Activated CD4-positive, alpha-beta T cell treated with anti-CD3 and anti-CD28 coated beads for 4 hours (primary cell): ENCODE measurements at places on chromosomes 5 and 9.

GRCh38 chr9:107363516-107364152, 80.6 kb downstream of the RAD23B start:
- DNase-seq = no peak

DNA sequence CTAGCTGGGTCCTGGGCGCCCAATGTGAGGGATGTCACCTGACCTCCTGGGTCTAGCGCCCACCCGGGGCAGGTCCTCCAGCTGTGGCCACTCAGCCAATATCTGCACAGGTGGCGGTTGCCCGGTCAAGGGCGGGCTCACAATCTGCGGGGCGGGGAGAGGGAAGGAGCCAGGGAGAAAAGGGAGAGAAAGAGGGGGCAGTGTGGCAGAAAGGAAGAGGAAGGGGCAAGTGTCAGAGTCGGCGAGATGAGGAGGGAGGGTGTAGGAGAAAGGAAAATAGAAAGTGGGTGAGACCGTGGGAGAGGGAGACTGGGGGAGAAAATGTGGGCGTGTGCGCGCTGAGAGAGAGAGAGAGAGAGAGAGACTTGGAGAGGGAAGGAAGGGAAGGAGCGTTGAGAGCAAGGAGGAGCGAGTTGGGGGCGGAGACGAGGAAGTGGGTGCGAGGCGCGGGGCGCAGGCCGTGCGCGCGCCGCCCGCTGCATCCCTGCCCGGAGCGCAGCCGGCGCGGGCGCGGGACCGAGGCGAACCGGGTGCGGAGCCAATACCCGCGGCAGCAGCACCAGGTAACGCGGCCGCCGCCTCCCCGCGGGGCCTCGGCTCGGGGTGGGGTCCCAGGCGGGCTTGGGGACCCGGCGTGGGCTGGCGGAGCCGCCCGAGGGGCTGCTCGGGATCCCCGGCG, at the start of gene HRH2:
Gene HRH2, plus strand, starts transcription at position 479 of the 679 bp plus-strand sequence. CDS start 25,163 bp downstream, outside the sequence.
- peak; percentile 56 for DNase-seq

GRCh38 chr9:15824310-15824709, 271.5 kb downstream of the CCDC171 start:
- DNase-seq = no peak

GRCh38 chr5:104347119-104347708, 784.6 kb upstream of the NUDT12 start:
- DNase-seq = no peak

DNA sequence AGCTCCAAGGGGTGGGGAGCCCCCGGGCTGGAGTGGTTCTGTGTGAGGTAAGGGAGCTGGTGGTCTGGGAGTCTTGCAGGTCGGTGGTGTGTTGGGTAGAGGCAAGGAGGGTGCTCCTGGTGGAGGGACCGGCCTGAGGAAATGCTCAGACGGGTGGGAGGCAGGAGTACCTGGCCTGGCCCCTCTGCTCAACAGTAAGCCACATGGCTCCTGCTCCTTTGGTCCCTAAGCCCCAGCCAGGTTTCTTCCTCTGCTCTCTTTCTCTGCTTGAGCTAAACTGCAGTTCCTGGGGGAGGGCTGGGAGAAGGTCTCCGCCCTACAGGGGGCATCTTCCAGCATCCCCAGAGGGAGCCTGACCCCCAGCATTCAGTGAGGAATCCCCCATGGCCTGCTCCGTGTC, 17.2 kb downstream of the TSPAN17 start:
- DNase-seq = no peak

- no peak for DNase-seq
Observed at GRCh38 chr9:120212153-120212852, 367.7 kb downstream of the CDK5RAP2 start.

DNA sequence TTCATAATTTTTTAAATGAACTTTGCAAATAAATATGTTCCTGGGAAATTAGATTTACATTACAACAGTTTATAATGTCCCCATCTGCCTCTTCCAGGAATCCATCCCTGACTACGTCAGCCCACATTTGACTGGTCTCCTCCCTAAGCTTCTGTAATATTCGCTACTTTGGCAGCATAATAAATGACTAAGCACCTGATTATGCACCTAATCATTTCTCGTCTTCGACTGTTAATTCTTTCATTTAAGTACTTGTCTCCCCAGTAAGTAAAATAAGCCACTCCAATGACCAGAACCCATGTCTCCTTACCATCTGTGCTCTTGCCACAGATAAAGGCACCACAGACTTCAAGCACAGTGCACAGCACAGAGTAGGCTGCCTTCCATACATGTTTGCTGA, 122.7 kb downstream of the DENND1A start:
- no peak for DNase-seq

GRCh38 chr9:121362813-121363621, 7.0 kb downstream of the STOM start:
- DNase-seq = no peak

GRCh38 chr9:71079451-71079850, 42.0 kb downstream of the TRPM3 start:
- no peak for DNase-seq

DNA sequence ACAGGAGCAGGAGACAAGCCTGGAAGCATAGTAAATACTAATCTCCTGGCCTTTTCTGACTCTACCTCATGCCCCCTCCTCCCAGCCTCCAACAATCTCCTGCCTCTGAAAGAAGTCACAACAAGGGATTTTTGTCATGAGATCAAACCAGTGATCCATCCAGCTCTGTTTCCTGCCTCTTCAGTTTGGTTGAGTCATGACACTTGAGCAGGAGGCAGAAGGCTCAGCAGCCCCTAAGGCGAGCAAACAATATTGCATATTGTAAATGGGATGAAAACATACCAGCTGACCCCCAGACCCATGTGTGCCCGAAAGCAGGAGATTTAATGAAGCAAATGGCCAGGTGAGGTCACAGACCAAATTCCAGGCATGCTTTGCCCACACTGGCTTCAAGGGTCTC, 272.8 kb downstream of the GAS1 start:
- DNase-seq = no peak

DNA sequence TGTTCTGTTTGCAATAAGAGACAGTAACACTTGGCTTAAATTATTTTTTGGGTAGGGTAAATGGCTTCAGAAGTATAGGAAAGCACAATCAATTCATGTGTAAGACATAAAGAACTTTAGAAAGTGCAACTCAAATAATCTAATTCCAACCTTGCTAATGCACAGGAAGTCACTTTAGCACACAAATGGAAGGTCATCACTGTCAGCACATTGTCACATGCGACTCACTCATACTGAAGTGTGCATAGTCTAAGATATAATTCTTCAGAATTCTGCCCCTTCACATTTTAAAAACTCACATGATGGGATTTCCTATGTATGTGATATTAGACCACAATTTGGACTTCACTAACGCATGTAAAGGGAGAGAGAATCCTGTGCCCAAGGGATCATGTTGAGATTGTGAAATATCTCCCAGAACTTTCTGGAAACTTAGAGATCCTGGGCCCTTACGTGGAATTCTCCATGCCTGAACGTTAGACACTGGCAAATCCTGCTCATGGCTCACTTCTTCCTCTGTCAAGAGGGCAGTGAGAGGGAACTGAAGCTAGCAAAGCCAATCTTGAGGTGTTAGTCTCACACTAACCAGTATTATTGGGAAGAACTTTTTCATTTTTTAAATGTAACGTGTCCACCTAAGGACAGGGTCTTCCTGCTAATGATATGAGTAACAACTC, 403.2 kb upstream of the PTGER4 start:
- DNase-seq = no peak

DNA sequence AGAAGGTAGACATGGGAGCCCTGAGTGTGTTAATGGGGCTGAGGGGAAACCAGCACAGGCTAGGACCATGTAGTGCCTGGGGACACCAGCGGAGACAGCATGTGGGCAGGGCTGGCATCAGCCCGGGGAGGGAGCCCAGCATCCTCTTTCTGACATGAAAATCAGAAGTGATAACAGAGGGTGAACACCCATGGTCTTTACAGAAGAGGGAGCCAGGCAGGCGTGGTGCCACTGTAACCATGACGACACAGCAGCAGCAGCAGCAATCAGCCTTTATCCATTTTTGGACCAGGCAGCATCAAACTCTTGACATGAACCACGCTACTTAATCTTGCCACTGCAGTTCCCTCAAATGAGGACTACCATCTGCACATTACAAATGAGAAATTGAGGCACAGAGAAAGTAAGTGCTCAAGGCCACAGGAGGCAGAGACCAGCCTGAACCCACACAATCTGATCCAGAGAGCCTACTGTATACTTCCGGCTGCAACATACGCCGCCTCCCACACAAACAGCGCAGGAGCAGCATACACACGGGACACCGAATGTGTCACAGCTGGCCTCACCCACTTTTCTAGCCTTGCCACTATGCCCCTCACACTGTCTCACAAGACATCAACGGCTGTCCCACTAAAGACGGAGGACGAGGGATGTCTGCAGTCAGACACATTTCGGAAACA, 23.8 kb downstream of the CAMSAP1 start:
- DNase-seq = no peak

DNA sequence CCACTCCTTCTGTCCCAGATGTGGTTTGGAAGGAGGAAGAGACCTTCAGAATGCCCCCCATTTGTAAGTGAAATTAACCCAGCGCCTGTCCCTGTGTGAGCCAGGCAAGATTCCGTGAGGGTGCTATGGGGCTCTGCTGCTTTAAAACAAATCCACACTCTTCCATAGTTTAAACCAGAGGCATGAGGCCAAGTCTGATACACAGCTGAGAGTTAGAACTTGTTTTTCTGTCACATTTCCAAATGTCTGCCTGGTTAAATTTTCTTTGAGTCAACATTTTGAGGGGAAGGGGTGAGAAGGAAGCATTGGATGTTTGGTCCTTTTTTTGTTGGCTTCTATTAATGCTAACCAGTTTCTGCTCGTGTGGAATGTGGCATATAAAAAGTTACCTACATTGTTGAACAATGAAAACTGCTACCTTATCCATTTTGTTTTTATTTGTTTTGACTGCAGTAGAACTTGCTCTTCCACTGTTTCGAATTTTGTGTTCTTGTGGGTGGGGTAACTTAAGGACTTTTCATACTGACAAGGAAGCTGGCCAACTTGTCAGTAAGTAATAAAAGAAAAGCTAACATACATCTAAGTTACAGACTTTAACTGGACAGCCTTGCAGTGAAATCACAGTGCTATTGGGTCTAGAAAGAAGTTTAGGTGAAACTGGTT, 12.9 kb downstream of the RGMB start:
- DNase-seq = no peak

GRCh38 chr9:98287384-98287783, 31.9 kb upstream of the TBC1D2 start:
- no peak for DNase-seq

- no peak for DNase-seq
Observed at GRCh38 chr9:36798350-36799065, 225.8 kb downstream of the MELK start.

DNA sequence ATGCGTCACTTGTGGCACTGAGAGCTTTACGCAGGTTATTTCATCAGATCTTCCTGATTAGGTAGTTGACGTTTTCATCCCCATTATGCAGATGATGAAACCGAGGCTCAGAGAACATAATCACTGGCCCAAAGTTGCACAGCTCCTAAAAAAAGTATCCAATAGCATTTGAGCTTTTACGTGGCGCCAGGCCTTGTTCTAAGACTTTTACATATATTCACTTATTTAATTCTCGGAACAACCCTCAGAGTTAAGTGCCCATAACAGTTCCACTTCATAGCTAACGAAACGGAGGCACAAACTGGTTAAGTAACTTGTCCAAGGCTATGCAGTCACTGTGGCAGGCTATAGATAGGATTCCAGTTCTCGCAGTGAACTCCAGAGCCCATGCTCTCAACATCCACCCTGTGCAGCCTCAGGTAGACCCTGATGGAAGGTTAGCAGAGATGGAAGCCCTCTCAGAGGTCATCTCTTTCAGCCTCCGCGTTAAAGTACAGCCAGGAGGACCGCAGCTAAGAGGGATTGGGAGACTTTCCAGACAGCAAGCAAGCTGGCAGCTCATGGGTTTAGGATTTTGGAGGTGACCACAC, 39.3 kb downstream of the AMBP start:
- DNase-seq = no peak

DNA sequence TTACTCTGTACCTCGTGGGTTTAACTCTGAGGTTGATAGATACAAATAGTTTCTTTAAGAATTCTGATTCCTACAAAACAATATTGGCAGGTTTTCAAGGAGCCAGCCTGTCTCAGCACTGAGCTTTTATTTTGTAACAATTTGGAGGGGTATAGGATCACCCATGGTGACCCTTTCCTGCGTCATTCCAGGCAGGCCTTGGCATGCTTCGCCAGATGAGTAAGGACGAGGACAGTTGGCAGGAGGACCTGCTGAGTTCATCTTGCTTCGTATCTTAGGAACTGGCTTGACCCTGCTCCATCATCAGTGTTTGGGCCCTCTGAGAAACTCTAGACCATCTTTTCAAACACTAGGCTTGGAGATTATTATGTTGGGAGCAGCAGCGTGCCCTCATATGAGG, 17.9 kb downstream of the ZNF462 start:
- DNase-seq = no peak

DNA sequence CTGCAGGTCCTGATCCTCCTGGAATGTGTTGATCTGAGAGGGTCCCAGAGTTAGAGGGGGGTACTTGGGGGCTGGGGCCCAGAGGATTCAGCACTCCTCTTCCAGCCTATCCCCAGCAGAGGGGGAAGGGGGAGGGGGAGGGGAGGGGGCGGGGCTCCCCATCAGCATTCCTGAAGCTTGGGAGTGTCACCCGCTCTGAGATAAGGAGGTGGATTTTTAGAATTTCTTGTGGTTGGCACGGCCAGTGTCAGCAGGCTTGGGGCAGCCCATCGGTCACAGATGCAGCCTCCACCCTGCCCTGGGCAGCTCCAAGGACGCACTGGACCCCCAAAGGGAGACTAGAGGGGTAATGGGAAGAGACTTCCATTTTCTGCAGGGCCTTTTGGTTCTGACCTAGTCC, 5.3 kb downstream of the FGF18 start:
- DNase-seq = no peak

DNA sequence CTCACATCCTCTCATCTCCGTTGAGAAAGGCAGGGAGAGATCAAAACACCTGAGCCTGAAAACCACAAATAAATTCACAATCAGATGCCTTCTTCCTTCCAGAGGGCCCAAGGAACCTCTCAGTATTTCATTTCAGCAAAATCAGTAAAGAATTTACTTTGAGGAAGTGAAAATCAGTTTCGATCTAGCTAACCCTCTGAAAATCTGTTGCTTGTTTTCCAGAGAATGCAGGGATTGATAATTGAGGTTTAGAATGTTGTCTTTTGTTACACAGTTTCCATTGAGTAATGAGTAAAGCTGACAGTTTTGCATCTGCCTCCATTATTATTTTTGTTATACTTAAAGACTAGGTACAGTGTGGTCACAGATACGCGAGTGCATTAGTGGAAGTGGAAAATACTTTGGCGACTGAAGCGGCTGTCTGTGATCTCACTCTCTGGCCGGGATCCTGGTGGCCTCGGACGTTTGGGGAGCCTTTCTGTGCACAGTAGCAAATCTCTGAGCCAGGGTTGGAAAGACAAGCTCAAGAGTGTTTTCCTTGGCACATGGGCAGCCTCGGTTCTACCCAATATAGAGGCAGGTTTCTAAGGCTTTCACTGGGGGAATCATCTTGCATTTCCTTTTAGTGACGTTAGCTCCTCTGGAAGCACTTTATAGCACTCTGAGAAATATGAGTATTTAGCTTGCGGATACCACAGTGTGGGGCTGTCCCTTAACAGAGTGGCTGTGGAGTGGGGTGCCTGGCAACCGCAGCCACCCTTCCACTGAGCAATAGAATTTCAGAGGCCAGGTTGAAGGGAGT, 32.2 kb upstream of the ANGPTL2 start:
- no peak for DNase-seq
